Inflammatory macrophage treated with lipopolysaccharide for 1 hour (primary cell): ENCODE measurements at places on chromosomes 12 and 14.

- DNase-seq: no peak
Measured at GRCh38 chr14:24913021-24913420, 136.9 kb downstream of the STXBP6 start.

GRCh38 chr14:65472189-65472588, 59.7 kb downstream of the FUT8 start:
- DNase-seq: no peak

- DNase-seq: no peak
Measured at GRCh38 chr14:81276073-81277069, 55.6 kb upstream of the GTF2A1 start.

- no peak for DNase-seq
Measured at GRCh38 chr12:45342171-45342570, 126.3 kb downstream of the ANO6 start.

GRCh38 chr14:58701604-58702003, 63.8 kb downstream of the DACT1 start:
- DNase-seq: no peak

DNA sequence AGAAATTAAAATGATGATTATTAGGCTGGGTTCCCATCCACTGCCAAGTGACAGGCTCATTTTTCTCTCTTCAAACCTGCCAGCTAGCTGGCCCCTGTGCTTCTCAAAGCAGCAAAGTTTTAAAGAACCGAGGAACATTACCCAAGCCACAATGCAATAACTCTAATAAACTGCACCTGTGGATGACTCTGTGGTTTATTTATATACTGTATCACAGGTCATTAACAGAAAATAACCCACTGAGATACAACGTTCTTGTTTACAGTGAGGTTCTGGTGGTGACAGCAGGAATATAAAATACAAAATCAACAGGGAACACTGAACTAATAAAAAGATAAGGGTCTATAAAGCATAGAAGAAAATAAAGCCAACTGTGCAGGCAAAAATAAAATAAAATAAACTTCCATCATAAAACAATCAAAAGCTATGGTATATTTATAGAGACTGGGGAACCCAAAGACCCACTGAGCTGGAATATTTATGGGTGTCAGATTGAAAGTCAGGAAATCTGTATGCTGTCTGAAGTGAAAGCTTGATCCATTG, 472.9 kb downstream of the NOVA1 start:
- no peak for DNase-seq

DNA sequence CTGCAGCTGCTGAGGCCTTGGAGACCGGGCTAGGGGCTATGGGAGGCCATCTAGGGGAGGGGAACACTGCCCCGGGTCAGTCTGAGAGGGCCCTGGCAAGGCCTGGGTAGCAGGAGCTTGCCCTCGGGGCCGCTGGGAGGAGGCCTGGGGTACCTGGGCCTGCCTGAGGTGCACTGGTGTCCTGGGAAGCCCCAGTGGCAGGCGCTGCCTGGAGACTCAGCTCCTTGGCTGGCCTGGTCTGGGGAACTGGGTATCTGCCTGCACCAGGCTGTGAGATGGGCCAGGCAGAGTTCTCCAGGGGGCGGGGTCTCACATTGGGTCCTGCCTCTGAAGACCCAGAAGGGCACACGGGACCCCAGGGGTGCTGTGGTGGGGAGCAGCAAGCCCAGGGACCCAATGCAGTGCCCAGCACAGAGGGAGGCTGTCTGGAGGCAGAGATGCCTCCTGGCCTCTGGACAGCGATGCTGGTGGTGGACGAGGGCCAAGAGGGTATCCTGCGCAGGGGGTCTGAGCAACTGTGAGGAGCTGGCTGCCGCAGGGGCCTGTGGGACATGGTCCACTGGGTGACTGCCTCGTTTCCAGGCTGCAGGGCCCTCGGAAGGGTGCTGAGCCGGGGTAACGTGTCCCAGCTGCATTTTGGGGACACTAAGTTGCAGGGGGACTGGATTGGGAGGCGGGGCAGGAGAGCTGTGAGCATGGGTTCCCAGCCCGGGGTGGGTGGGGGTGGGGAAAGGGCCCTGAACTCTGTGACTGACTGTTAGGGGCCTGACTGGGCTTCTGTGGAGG, 7.4 kb upstream of the MTA1 start:
- DNase-seq: no peak

DNA sequence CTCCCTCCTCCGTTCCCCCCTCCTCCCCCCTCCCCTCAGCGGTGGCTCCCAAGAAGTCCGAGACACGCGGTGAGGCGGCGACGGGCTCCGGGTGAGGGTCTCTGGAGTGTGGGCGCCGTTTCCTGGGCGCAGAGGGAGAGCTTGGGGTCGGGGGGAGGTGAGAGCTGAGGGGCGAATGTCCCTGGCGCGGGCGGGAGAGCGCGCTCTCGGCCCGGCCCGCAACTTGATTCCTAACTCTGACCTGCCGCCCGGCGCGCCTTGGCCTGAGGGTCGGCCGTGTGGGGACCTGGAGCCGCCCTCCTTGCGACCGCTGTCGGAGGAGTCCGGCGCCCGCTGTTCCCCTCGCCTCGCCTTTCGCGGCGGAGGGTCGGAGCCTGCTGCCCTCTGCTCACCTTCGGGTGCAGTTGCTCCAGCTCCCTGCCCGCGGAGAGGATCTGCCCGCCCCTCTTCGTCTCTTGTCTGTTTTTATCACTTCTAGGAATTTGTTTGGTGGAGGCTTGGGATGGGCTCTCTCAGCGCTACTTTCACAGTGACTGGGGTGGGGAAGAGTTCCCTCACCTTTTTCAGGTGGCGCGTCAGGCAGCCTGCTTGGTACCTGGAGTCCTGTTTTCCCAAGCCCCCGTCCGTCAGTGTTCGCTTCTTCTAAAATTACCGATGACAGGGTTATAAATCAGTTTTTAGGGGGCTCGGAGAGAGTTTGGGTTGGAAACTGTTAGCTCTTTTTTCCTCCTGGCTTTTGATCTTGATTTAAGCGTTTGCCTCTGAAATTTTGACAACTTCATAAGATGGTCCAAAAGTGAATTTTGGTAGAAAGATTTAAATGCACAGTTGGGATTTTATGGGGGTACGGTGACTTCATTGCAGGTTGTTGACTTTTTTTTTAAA, 495 bp downstream of the ADIPOR2 start:
- DNase-seq: no peak

GRCh38 chr12:132329720-132330548, 545 bp upstream of the GALNT9 start:
- DNase-seq: no peak

DNA sequence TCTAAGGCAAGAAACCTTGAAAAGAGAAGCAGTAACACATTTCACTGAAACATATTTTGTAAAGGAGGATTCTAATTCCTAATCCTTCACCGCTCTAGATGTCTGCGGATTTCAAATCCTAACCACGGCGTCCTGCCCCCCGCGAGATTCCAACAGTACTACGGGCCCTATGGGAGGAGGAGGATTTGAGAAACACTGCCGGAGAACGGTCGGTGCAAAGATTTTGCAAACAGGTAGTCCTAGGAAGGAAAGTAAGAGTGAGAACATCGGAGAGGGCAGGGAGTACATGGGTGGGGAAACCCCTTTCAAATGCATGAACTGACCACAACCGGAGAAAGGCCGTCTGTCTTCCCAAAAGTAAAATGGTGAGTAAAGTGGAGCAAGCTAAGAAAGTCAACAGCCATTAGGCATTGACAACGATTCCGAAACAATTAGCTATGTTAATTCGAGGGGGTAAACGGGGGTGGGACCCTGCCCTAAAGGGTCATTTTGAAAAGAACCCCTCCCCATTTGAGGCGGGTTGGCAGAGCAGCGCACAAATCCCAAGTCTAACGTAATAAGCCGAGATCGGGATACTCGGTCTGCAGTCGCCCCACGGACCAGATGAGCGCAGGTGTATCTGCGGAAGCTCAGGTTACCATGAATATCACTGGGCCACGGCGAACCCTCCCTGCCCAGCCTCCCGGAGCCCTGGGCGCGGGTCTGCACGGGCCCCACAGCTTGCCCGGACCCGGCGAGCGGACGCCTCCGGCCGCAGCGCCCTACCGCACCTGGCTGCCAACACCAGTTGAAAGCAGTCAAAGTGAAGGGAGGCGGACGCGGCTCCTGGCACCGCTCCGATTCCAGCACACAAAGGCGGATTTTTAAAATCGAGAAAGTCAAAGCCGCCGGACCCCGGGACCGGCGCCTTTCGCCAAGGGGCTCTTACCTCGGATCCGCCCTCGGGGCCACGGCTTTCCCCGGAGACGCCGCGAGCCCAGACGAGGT, 662 bp downstream of the EPS8 start:
- peak; percentile 15 for DNase-seq

GRCh38 chr14:20626274-20626673, 15.2 kb downstream of the OR6S1 start:
- no peak for DNase-seq

DNA sequence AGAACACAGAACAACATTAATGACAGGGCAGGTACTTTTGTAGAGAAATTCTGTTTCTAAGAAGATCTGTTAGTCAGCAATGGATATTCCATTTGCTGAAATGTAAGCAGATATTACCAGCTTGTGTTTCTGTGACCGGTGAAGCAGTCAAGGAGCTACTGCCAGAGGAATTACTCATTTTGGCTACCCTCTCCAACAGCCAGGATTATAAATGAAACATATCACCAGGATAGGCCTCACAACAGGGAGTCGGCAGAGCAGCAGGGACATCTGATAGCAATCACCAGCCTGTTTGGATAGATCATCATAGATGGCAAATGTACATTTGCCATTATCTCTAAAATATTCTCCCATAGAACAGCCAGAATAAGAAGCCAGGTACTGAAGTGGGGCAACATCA, 440.7 kb downstream of the KCNH5 start:
- DNase-seq: no peak

GRCh38 chr14:50943261-50943942, 881 bp downstream of the PYGL start:
- no peak for DNase-seq
